ENCODE measurements at places on chromosomes 13 and 19.

GRCh38 chr13:71578048-71578447 lies 289.0 kb downstream of the DACH1 start:
- no peak for DNase-seq

DNA sequence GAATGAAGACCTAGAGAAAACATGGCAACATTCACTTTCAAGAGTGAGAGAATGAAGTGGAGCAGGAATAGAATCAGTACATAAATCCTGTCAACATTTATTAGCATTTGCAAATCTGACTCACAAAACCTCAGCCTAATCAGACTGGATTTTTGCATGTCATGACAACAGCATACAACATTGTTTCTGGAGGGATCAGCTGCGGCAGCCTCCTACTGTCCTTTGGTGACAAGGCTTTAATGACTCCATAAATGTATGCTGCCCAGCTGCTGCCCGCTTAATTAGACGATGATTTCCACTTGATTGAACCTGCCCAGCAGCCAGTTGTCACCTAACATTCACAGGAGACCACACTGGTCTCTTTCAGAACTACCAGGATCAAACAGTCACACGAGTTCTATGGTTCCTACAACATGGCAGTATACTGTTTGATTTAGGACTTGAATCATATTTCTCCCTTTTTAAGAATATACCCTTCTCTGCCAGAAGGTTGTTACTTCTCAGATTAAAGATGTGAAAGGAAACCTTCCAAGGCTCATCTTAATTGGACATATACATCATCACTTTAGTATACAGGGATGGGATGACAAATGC lies 9.3 kb downstream of the EBPL start:
- DNase-seq: no peak

DNA sequence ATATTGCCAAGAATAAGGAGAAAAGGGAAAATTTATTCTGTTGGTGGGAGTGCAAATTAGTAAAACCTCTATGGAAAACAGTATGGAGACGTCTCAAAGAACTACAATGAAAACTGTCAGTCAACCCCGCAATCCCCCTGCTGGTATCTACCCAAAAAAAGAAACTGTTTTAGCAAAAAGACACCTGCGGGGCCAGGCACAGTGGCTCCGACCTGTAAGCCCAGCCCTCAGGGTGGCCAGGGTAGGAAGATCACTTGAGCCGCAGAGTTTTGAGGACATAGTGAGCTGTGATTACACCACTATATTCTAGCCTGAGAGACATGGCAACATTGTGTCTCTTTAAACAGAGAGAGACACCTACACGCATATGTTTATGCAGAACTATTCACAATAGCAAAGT lies 37.5 kb upstream of the SLITRK1 start:
- DNase-seq: no peak

DNA sequence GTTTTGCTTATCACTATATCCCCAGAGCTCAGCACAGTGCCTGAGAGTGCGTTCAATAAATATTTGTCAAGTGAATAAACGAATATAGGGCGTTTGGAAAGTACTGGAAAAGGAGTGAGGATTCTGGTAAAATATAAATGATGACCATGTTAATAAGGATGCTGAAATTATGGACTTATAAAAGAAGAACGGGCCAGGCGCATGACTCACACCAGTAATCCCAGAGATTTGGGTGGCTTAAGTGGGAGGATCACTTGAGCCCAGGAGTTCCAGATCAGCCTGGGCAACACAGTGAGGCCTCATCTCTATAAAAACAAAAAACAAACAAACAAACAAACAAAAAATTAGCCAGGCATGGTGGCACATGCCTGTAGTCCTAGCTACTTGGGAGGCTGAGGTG lies 198.1 kb downstream of the VWA8 start:
- no peak for DNase-seq

DNA sequence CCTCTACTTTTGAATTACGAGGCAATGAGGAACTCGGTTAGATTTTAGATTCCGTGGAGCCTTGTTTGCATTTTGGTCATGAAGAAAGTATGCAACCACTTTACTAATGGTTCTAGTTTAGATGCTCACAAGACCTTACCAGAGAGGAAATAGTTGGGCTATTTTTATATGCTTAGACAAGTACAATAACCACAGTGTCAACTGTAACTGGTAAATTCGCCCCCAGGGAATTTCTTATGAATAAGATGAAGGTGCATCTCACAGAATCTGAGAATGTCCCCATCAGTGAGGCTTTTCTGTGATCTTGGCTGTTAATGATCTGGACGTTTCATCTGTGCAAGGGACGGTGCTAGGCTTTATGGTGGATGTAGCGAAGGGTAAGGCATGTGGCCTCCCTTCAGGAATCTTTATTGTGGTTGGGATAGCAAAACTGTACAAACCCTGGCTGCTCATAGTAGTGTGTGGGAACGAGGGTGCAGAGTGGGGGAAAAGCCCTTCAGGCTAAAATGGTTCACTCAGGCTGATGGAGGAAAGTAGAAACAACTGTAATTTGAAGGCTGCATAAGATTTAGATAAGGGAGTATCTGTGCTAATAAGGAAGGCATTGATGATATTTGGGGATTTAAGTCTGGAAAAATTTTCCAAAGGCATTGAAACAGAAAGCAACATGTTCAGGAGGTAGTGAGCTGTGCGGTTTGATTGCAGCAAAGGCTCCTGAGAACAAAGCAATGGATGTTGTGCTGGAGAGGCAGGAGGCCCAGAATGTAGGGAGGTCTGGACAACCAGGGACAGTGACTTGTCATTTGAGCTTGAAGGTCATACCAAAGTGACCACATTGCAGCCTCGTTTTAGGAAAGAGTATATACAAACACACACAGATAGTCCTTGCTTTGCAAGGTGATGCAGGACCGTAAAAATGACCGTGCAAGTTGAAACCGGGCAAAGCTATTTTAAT lies 28.4 kb downstream of the UBAC2 start:
- peak; percentile 45 for DNase-seq

GRCh38 chr13:112767506-112768471 lies 78.0 kb downstream of the ATP11A start:
- peak; percentile 26 for DNase-seq

GRCh38 chr13:28991764-28992163 lies 171.6 kb downstream of the MTUS2 start:
- no peak for DNase-seq

GRCh38 chr19:690203-690602 lies 5.0 kb downstream of the PRSS57 start:
- DNase-seq: no peak

DNA sequence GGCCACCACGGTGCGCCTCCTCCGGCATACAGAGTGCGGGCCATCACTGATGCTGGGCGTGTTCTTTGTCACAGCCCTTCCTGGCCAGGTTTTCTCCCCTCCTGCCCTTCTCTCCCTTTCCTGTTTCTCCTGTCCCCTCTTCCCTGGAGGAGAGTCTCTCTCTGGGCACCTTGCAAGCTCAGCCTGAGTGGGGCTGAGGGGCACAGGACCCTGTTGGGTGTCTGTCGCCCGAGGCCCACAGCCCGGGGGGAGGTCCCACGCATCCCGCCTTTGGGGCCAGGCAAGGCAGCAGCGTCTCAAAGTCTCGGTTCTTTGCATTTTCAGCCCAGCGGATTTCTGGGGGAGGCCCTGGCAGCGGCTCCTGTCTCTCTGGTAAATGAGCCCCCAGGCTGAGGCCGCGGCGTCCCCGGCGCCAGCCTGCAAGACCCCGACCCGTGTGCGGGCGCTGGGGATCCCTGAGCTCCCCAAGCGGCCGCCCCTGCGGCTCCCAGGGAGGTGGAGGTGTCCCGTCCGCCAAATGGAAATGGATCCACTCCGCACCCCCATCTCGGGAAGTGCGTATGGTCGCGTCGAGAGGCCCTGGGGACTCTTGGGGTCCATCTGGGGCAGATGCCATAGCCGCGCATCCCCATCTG lies 47.2 kb downstream of the COMP start:
- no peak for DNase-seq

GRCh38 chr13:94825507-94825906 lies 113.2 kb upstream of the SOX21 start:
- DNase-seq: no peak

GRCh38 chr13:66139250-66139649 lies 1090.9 kb downstream of the PCDH9 start:
- no peak for DNase-seq

GRCh38 chr19:5578097-5578846 lies 10.5 kb upstream of the TINCR start:
- DNase-seq: peak; percentile 81

DNA sequence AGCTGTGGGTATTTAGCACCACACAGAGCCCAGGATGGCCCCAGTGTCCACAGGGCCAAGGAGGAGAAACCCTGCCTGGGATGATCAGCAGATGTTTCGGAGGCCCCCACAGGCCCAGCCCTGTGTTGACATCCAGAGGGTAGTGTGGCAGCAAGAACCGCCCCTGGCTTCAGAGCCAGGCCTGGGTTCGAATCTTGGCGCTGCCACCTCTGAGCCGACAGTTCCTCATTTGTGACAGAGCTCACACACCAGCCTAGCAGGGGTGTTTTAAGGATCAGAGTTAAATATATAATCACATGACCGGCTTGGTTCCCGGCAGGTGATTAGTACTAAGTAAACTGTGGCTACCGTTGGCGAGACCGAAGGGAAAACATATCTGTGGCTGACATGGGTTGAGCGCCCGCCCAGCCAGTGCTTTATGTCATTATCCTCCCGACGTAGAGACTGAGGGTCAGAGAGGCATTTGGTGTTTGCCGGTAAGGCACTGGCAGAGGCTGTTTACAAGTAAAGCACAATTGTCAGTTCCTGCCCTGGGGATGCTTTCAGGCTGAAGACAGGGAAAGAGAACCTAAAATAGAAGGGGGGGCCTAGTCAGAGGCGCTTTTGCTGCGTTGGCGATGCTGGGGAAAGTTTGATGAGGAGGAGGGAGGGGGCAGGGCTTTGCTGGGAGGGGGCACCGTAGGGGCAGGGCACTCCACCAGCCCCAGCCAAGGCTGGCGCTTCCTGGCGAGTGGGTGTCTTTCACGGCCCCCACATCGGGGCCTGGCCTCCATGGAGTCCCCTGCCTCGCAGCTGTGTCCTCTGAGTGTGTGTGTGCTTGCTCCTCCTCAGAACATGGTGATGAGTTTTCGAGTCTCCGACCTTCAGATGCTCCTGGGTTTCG lies 4.8 kb downstream of the PIAS4 start:
- no peak for DNase-seq

GRCh38 chr19:33779849-33780248 lies 16.8 kb upstream of the KCTD15 start:
- DNase-seq: no peak

- no peak for DNase-seq
Measured at GRCh38 chr13:34349091-34349722, 531.3 kb downstream of the RFC3 start.

- DNase-seq: no peak
Measured at GRCh38 chr13:100917011-100917410, 242.4 kb upstream of the TMTC4 start.

DNA sequence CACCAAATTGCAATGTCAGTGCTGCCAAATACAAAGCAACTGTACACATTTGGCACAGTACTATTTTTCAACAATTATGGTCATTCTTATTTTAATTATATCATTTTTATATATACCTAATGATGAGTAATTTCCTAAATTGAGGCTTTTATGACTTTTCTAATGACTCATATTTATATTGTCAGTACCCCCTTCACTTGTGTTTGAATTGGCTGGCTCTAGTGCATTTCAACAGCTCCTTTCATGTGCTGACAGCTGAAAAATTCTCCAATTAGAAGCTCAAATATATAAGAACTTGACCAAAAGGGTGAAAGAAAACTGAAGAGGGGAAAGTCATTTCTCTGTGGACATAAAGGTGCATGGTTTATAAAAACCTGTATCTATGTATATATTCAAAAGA lies 263.3 kb downstream of the SLITRK1 start:
- no peak for DNase-seq

DNA sequence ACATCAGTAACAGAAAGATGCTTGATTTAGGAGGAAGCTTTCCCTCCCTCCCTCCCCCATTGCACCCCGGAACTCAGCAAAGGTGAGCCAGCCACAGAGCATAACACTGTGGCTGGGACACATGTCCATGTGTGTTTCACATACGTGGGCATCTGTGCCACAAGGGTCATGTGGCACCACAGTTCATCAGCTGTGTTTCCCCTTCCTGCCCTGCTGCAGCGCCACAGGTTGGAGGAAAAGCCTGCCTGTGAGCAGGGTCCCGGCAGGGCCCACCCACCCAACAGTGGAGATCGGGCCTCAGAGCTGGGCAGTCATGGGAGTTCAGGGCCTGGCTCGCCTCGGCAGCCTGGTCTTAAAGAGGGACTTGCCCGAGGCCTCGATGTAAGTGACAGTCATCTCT lies 2.8 kb downstream of the ACP5 start:
- DNase-seq: no peak

Data from activated T-cell treated with anti-CD3 and anti-CD28 coated beads, Interleukin-2, amount 50 U/mL, for 48 hours (primary cell).